ENCODE measurements at places on chromosomes 1 and 21.

- DNase-seq: no peak
Measured at GRCh38 chr1:62962901-62963776, 179.2 kb downstream of the ATG4C start.

- no peak for DNase-seq
Measured at GRCh38 chr1:234955107-234955731, 173.4 kb downstream of the TOMM20 start.

DNA sequence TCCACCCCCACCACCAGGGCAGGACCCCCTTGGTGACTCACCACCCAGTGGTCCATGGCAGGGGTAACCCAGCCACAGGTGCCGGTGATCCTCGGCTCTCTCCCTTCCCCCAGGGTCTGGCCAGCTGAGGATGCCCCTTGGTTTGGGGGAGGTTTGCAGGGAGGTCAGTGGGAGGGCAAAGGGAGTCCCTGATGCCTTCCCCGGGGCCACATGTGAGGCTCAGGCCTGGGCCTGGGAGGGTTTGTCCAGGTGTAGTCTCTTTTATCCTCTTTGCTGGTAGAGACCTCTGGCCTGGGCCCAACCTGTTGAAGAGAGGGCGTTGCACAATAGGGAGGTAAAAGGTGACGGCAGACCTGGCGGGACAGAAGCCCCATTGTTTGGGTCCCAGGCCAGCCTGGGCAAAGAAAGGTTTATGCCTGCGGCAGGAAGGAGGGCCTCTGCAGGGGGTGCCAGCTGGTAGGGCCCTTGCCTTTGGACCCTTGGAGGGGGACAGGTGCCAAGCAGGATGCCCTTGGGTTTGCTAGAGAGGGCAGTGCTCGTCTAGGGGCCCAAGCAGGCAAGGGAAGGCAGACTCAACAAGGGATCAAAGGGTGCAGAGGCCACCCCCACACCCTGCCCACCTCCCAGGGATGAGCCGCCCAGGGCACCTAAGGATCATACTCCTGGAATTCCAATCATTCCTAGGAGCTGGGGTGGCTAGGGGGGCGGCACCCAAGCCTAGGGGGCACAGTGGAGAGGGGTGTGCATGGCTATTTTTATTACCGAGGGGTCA lies 760 bp upstream of the TINAGL1 start:
- DNase-seq: no peak

GRCh38 chr1:180662709-180663108 lies 30.9 kb downstream of the XPR1 start:
- DNase-seq: no peak

- DNase-seq: peak; percentile 30
Measured at GRCh38 chr1:73868810-73869336, 329.1 kb downstream of the LRRIQ3 start.

DNA sequence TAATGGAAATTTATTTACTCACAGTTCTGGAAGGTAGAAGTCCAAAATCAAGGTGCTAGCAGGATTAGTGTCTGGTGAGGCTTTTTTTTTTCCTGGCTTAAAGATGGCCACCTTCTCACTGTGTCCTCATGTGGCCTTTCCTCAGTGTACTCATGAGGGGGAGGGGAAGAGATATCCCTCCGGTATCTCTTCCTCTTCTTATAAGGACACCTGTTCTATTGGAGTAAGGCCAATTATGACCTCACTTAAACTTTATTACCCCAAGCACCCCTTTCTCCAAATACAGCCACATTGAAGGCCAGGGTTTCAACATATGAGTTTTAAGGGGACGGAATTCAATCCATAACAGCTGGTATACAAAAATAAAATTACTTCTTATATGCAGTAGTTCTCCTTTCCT lies 203.7 kb upstream of the C1orf87 start:
- no peak for DNase-seq

DNA sequence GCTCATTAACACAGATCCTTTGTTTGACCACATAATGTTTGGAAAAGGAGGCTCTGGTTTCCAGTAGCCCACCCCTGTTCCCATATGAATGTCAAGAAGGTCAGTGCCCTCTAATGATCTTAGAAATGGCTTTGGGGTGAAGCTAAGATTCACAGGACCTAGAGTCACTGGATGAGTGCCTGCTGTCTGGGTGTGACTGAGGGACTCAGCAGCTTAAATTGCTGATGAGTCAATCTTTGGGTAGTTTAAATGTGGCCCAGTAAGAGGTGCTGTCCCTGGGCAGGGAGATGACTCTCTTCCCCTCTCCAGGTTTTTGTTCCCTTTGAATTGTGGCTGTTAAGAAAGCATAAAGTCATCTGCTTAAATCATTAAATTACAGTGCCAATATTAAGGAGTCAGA lies 50.6 kb downstream of the L1TD1 start:
- no peak for DNase-seq

DNA sequence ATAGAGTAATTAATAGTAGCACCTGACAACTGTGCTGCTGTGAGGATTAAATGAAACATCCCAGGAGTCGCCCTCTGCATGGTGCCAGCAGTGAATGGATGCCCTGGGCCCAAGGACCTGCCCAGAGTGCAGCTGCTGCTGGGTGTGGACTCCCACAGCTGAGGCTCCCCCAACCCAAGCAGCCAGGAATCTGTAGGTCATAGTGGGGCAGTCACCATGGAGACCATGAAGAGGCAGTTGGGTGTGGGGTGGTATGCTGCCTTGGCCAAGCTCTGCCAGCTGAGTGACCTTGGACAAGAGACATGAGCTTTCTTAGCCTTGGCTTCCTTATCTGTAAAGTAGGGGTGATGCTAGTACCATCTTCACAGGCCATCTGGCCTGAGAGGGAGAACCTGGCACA lies 9.4 kb downstream of the OLIG2 start:
- DNase-seq: no peak

GRCh38 chr1:15332525-15332924 lies 77.2 kb upstream of the EFHD2 start:
- DNase-seq: no peak

GRCh38 chr1:33132549-33132948 lies 49.3 kb downstream of the TRIM62 start:
- no peak for DNase-seq

DNA sequence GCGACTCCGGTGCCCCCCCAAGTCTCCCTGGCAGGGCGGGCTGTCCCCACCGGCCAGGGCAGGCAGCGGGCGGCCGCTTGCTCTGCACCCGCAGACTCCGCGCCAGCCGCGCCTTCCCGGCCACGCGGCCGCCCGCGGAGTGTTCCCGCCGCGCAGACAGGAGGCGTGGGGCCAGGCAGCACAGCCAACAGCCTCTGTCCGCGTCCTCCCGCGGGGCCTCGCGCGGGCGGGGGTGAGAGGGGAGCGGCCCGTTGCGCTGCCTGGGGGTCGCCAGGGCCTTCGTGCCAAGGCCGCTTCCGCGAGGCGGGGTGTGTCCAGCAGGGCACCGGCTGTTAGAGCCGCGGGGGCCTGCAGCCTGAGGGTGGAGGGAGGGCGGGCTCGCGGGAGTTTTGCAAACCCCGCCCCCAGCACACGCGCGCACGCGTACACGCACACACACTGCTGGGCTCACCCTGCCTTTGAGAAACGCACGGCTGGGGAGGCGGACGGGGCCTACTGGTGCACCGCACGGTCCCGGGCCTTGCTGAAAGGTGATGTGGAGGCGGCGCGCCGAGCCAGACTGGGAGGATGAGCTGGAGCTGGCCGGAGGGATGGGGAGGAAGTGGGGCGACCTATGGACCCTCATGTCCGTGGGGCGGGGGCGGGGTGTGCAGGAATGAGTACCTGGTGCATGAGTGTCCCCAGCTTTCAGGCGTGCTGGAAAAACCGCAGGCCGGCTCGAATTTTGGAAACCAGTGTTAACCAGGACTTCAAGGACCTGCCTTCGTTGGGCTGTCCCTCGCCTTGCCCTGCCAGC lies 41.5 kb downstream of the KIAA1614 start:
- no peak for DNase-seq

GRCh38 chr21:18041012-18041411 lies 203.6 kb upstream of the CHODL start:
- peak; percentile 7 for DNase-seq

GRCh38 chr1:106984801-106985200 lies 71.7 kb upstream of the PRMT6 start:
- no peak for DNase-seq

DNA sequence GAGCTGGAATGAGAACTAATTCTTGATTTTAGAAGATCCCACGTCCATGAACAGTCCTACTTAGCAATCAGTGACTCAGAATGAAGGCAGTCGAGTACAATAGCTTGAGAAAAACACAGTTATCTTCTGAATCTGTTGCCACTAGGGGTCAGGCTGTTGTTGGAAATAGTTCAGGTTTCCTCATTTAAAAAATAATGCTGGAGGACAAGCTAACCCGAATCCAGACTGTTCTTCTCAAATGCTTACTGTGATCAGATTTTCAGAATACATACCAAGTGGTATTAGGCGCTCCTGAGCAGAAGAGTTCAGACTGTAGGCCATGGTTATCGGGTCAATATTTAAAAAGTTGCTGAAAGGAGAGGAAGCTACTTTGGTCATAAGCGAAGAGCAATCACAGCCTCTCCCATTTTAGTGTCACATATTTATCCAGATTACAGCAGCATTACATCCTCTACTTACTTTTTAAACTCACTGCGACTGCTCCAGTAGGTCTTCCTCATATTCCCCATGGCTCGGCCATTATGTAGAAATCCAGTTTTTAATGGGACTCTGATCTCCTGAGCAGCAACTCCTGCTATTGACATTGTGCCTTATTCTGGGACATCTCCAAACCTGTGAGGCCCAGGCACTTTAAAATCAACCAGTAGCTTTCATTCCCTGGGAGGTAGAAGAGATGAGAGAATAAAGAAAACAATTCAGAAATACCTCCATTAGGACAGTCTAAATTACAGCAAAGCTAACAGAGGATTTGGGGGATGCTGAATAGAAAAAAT lies 10.9 kb downstream of the ERRFI1 start:
- no peak for DNase-seq

DNA sequence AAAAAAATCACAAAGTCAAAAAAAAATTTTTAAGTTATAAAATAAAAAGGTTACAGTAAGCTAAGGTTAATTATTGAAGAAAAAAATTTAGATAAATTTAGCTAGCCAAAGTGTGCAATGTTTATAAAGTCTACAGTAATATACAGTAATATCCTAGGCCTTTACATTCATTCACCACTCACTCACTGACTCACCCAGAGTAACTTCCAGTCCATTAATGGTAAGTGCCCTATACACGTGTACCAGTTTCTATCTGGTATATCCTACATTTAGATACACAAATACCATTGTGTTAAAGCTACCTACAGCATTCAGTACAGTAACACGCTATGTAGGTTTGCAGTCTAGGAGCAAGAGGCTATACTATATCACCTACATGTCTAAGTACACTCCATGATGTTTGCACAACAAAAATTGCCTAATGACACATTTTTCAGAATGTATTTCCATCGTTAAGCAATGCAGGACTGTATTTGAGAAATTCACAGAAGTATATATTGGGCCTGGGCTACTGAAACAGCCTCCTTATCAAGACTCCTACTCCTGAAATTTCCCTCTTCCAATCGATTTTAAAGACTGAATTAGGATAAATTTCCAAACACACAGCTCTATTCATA lies 155.1 kb downstream of the COP1 start:
- no peak for DNase-seq

DNA sequence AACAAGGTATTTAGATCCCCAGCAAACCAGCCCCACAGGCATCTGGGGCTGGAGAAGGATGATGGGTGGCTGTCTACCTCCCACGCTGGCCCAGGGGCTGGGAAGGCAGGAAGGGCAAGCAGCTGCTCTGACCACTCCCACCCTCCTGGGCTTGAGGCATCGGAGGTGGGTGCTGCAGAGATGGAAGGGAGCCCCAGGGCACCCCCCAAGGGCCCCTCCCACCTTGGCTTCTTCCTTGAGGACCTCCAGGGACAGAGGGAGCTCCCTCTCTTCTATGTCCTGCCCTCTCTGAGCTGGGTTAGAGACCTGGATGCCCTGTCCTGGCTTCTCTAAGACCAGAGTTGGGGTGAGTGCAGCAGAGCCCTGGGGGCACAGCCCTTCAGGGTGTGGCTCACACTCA lies 3.1 kb downstream of the CD52 start:
- no peak for DNase-seq

DNA sequence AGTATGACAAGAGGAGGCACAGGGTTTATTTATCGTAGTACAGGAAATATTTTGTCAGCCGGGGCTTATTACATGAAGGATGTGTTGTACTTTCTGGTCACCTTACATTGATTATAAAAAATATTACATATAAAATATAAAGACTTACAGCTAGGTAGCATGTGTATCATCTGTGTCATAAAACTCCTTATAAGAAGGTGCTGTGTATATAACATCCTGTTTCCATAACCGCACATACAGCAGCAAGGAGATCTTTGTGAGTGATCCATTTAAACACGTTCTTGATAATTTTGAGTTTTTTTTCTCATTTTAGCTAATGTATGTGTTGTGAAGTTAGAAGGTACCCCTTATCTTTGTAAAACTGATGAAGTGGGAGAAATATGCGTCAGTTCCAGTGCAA lies 60.1 kb downstream of the S100B start:
- no peak for DNase-seq

- no peak for DNase-seq
Measured at GRCh38 chr1:229019663-229020271, 251.1 kb upstream of the RAB4A start.

DNA sequence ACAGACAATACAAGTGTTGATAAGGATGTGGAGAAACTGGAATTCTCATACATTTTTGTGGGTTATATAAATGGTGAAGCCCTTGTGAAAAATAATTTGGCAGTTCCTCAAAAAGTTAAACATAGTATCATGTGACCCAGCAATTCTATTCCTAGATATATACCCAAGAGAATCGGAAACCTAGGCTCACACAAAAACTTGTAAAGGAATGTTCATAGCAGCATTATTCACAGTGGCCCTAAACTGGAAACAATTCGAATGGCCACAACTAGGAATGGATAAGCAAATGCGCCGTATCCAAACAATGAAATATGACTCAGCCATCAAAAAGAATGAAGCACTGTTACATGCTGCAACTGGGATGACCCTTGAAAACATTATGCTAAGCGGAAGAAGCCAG lies 3.9 kb upstream of the CD247 start:
- no peak for DNase-seq

GRCh38 chr21:45836694-45837670 lies 144.6 kb upstream of the COL6A1 start:
- DNase-seq: no peak

DNA sequence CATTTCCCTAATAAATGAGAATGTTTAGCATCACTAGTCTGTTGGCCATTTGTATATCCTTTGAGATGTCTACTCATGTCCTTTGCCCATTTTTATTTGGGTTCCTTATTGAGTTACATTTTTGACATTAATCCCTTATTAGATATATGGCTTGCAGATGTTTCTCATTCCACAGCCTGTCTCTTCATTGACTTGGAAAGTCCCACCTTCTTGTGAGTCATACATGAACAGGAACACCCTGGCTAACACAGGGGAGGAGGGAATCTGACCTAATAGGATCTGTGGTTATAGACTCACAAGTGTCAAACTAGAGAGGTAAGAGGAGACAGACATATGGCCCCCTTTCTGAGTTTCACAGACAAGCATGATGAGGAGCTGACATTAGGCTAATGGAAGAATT lies 11.5 kb downstream of the ZP4 start:
- no peak for DNase-seq

- DNase-seq: no peak
Measured at GRCh38 chr1:207240325-207241101, 81.0 kb upstream of the CD55 start.

- DNase-seq: no peak
Measured at GRCh38 chr1:53704804-53705445, 34.0 kb downstream of the GLIS1 start.

All from NCI-H1436 treated with DMSO at 0.1 percent for 48 hours (cell line).